ENCODE measurements at places on chromosomes 1 and 21. TPM values are rescaled to one million over a fixed set of nuclear protein-coding genes. Genes with fewer than 3 reads are reported as not detected.
A peak's percentile ranks its signal among the peaks of the same experiment; 100 is the strongest.

The DNAH14 gene
- polyA plus RNA-seq = 0.06 TPM

The ZYG11B gene
- polyA plus RNA-seq = 17.2 TPM

The PTCH2 gene
- polyA plus RNA-seq = 0.20 TPM

The GJA9 gene
- polyA plus RNA-seq = not detected

The NAV1 gene
- 0.29 TPM for polyA plus RNA-seq

The OLIG1 gene
- polyA plus RNA-seq = not detected

The OR6K3 gene
- not detected for polyA plus RNA-seq

The BGLAP gene
- not detected for polyA plus RNA-seq

DNA sequence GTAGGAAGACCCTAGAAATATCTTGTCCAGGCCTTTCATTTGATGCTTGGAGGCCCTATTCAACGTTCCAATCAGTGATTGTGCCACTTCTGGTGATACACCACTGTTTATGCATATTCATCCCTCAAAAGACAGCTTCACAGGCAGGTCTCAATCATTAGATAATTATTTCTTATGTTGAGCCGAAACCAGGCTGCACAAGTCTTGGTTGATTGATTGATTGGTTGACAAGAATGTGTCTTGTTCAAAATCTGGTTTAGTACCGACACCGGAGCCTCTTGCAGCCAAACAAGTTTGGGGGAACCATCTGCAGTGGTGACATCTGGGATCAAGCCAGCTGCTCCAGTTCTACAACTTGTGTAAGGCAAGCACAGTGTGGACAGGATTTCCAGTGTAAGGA lies 20.1 kb downstream of the C8A start:
- no peaks in the 10 kb centered on the region for H3K36me3 ChIP-seq
- no peak overlapping the region for H3K27ac ChIP-seq
- H3K4me3 ChIP-seq = no peak overlapping the region
- no peaks in the 10 kb centered on the region for H3K27me3 ChIP-seq
- DNase-seq = no peak
- H3K4me1 ChIP-seq = no peaks in the 10 kb centered on the region

DNA sequence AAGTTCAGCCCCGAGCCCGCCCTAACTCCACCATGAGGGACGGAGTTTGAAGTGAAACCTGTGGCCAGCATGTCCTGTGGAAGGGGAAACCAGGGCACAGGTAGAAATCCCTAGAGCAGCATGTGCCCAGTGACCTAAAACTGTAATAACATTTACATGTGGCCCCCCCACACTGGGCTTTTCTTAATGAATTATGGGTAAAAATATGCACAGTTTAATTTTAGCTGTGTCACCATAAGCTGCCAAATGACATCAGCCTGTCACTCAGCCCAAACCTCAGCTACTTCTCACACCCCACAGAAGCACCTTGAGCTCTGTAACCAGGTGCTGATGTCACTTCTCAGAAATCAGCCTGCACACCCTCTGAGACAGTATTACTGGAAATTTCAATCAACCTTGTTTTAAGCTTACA lies 50.0 kb upstream of the SLC19A1 start:
- H3K4me3 ChIP-seq = no peak overlapping the region
- H3K36me3 ChIP-seq = no peaks in the 10 kb centered on the region
- DNase-seq = peak; percentile 93
- no peaks in the 10 kb centered on the region for H3K27me3 ChIP-seq
- H3K27ac ChIP-seq = peak overlapping the region; percentile 51

DNA sequence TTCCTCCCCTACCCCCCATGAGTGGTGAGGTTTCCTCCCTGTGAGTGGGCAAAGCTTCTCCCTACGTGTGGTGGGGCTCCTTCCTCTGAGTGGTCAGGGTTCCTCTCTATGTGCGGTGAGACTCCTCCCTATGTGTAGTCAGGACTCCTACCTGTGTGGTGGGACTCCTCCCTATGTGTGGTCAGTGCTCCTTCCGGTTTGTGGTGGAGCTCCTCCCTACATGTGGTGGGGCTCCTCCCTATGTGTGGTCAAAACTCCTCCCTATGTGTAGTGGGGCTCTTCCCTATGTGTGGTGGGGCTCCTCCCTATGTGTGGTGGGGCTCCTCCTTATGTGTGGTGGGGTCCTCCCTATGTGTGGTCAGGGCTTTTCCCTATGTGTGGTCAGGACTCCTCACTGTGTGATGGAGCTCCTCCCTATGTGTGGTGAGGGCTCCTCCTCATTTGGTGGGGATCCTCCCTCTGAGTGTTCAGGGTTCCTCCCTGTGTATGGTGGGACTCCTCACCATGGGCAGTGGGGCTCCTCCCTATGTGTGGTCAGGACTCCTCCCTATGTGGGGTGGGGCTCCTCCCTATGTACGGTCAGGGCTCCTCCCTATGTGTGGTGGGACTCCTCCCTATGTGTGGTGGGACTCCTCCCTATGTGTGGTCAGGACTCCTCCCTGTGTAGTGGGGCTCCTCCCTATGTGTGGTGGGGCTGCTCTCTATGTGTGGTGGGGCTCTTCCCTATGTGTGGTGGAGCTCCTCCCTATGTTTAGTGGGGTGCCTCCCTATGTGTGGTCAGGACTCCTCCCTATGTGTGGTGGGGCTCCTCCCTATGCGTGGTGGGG lies 29.1 kb downstream of the PRSS38 start:
- no peaks in the 10 kb centered on the region for H3K27me3 ChIP-seq
- no peak overlapping the region for H3K4me3 ChIP-seq
- no peak for DNase-seq
- no peaks in the 10 kb centered on the region for H3K4me1 ChIP-seq
- H3K36me3 ChIP-seq = no peaks in the 10 kb centered on the region

- H3K4me1 ChIP-seq = no peaks in the 10 kb centered on the region
- DNase-seq = no peak
- no peaks in the 10 kb centered on the region for H3K36me3 ChIP-seq
- no peaks in the 10 kb centered on the region for H3K27me3 ChIP-seq
Measured at GRCh38 chr1:95437011-95437410, 203.0 kb downstream of the RWDD3 start.

GRCh38 chr1:65149351-65150107 lies 1.5 kb downstream of the AK4 start:
- peak; percentile 1 for DNase-seq
- H3K4me1 ChIP-seq = peaks cover 14% of the 10 kb centered on the region
- no peak overlapping the region for H3K27ac ChIP-seq
- H3K27me3 ChIP-seq = peaks cover 5% of the 10 kb centered on the region

DNA sequence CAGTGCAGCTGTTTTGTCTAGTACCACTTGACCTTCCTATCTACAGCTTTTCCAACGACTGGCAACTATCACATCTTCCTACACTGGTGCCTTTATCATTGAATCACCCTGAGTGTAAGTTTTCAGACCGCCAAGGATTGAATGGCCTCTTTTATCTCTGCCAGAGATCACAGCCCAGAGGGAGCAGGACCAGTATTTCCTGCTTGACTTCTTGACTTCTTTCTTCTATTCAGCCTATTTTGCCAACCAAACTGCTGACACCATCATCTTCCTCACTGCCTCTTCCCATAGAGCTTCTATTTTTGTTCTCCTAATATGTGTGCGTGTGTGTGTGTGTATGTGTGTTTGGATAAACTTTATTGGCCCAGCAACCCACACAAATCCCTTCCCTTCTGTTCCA lies 53.8 kb downstream of the SERBP1 start:
- no peak overlapping the region for H3K27ac ChIP-seq
- H3K27me3 ChIP-seq = no peaks in the 10 kb centered on the region
- no peak overlapping the region for H3K4me3 ChIP-seq
- no peaks in the 10 kb centered on the region for H3K36me3 ChIP-seq

- no peaks in the 10 kb centered on the region for H3K36me3 ChIP-seq
- H3K27ac ChIP-seq = no peak overlapping the region
- H3K4me1 ChIP-seq = no peaks in the 10 kb centered on the region
- no peak for DNase-seq
Measured at GRCh38 chr1:7345516-7345915, 425.6 kb upstream of the VAMP3 start.

DNA sequence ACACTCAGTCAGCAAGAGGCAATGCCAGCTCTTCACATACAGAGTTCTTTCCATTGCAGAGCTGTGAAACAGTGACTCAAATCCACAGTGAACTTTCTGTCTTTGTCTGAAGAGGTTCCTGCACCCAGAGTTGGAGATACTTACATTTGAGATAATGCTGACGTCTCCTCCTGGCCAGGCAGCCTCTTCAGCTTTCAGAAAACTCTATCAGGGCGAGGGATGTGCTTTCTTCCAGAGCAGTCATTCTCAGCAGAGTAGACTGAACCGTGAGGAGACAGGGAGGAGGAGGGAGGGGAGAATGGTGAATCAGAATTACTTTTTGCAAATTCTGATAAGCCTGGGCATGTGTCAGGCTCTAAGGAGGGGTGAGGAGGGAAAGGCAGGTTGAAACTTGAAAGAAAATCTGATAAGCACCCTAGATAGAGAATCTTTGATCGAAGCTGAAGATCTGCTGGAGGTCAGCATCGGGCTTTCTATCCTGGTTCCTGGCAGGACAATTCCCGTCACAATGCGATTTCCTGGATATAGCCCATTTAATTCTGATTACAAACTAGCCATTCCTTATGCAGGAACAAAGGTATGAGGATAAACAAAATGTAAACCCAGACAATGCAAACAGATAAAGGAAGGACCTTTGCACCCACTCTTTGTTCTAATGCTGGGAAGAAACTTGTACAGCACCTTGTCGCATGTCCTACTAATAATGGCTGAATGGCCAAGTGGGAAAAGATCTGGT lies 18.9 kb upstream of the NID1 start:
- H3K4me3 ChIP-seq = no peak overlapping the region
- H3K36me3 ChIP-seq = no peaks in the 10 kb centered on the region
- H3K4me1 ChIP-seq = no peaks in the 10 kb centered on the region
- no peak for DNase-seq
- no peak overlapping the region for H3K27ac ChIP-seq

GRCh38 chr1:169018751-169019150 lies 87.7 kb upstream of the ATP1B1 start:
- H3K4me3 ChIP-seq = no peak overlapping the region
- H3K4me1 ChIP-seq = no peaks in the 10 kb centered on the region
- H3K27ac ChIP-seq = no peak overlapping the region

GRCh38 chr21:26154753-26155152 lies 15.8 kb downstream of the APP start:
- H3K36me3 ChIP-seq = no peaks in the 10 kb centered on the region
- peaks cover 7% of the 10 kb centered on the region for H3K4me1 ChIP-seq
- no peaks in the 10 kb centered on the region for H3K27me3 ChIP-seq
- no peak overlapping the region for H3K27ac ChIP-seq
- no peak for DNase-seq

DNA sequence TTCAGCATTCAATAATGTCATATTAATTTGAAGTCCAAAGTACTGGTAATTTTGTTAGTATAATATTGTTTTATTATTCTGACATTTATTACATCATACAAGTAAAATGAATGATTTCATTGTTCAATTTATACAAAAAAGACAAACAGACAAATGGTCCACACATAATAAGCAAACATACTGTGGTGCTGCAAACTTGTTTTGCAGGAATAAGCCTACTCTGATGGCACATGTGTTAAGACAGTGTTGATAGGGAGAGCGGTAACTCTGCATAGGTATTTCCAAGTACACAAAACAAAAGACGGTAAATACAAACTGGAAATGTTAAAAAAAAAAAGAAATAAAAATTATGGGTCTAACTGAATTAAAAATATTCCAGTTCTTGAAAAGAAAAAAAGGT lies 59.7 kb upstream of the DPYD start:
- H3K27me3 ChIP-seq = no peaks in the 10 kb centered on the region
- DNase-seq = no peak
- H3K4me1 ChIP-seq = no peaks in the 10 kb centered on the region
- no peaks in the 10 kb centered on the region for H3K36me3 ChIP-seq
- no peak overlapping the region for H3K27ac ChIP-seq
- H3K4me3 ChIP-seq = no peak overlapping the region

DNA sequence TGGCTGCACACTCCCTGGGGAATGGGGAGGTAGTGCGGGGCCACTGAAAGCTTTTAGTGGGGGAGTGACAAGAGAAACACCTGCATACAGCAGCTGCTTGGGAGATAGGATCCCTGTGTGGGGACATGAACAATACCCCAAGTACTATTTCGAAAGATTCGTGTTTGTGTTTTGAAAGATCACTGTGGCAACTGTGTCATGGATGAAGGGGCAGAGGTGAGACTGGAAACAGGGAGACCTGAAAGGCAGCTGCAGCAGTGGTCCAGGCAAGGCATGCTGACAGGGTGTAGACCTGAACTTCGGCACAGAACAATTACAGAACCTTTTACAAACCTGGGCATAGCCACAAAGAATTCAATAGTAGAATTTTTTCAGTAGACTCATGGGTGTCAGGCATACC lies 32.9 kb downstream of the TENT5C start:
- H3K36me3 ChIP-seq = no peaks in the 10 kb centered on the region
- H3K27ac ChIP-seq = no peak overlapping the region
- peaks cover 15% of the 10 kb centered on the region for H3K4me1 ChIP-seq
- no peak overlapping the region for H3K4me3 ChIP-seq

- no peaks in the 10 kb centered on the region for H3K27me3 ChIP-seq
- H3K36me3 ChIP-seq = no peaks in the 10 kb centered on the region
- H3K4me3 ChIP-seq = no peak overlapping the region
- peaks cover 47% of the 10 kb centered on the region for H3K4me1 ChIP-seq
- no peak overlapping the region for H3K27ac ChIP-seq
- DNase-seq = no peak
Measured at GRCh38 chr1:192554904-192555303, 20.7 kb upstream of the RGS1 start.

GRCh38 chr1:41774471-41774990 lies 144.2 kb downstream of the HIVEP3 start:
- H3K27me3 ChIP-seq = no peaks in the 10 kb centered on the region
- no peak overlapping the region for H3K4me3 ChIP-seq
- H3K4me1 ChIP-seq = no peaks in the 10 kb centered on the region
- no peak for DNase-seq
- no peak overlapping the region for H3K27ac ChIP-seq

DNA sequence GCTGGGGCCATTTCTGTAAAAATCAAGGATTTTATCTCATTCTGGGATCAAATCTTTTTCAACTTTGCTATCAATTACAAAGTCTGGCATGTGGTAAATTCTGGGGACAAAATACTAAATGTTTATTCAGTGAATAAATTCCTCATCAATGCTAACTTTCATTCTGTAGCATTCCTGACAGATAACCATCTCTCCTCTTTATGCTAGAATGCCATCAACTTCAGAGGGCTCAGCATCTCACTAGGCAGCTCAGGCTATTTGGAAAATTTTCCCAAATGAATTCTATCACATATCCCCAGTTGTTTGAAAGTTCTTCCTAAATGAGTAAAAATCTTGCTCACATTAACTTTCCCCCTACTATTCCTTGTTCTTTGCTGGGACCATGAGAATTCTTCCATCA lies 163.0 kb upstream of the DAB1 start:
- no peak overlapping the region for H3K4me3 ChIP-seq
- no peaks in the 10 kb centered on the region for H3K27me3 ChIP-seq
- no peak for DNase-seq

DNA sequence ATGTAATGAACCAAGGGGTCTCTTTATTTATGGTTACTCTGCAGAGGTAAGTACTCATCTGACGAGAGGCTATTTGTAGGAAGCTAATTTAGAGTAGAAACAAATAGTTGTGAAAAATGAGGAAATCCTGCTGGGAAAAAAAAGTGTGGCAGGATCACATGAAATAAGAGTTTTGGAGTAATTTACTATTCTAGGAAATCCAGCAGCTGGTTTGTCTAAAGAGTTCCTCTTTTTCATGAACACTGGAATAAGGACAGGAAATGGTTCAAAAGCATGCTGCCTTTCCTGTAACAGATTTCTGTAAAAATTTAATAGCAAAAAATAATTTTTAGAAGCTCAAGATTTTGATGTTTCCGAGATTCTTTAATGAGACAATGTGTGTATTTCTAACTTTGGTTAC lies 177.3 kb downstream of the CHRM3 start:
- DNase-seq = no peak
- H3K27ac ChIP-seq = no peak overlapping the region
- H3K4me1 ChIP-seq = no peaks in the 10 kb centered on the region
- H3K27me3 ChIP-seq = no peaks in the 10 kb centered on the region
- no peaks in the 10 kb centered on the region for H3K36me3 ChIP-seq

Measured in CD4-positive, alpha-beta memory T cell (primary cell).